ENCODE measurements at places on chromosomes 7 and 10.

GRCh38 chr7:112147793-112148361, 58.3 kb downstream of the DOCK4 start:
- DNase-seq = no peak

DNA sequence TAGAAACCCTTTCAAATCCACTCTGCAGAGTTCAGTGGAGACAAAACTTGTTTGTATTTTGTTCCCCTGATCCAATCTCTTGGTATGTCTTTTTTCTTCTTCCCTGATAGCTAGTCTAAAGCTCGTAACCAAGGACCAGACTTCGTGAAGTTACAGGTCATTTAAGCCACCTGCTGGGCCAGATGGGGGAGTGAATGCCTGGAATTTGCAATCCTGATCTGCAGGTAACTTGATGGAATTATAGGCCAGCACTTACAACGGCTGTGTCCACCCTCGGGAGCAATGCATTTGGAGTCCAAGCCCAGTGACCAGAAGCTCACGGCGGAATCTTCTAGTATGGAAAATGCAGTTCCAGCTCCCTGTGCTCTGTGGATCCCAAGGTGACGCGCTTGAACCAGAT, 566.9 kb downstream of the TCERG1L start:
- no peak for DNase-seq

DNA sequence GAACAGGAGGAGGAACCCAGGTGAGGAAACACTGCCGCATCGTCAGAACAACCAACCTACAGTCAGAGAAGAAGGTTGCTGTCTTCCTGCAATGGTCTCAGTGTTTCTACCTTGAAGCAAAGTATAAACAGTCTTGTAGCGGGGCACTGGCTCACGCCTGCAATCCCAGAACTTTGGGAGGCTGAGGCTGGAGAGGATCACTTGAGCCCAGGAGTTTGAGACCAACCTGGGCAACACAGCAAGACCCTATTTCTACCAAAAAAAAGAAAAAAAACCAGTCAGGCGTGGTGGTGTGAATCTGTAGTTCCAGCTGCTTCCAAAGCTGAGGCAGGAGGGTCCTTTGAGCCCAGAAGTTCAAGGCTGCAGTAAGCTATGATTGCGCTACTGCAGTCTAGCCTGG, 23.4 kb downstream of the SNX8 start:
- no peak for DNase-seq

- no peak for DNase-seq
Observed at GRCh38 chr7:116230191-116231005, 20.1 kb downstream of the TES start.

DNA sequence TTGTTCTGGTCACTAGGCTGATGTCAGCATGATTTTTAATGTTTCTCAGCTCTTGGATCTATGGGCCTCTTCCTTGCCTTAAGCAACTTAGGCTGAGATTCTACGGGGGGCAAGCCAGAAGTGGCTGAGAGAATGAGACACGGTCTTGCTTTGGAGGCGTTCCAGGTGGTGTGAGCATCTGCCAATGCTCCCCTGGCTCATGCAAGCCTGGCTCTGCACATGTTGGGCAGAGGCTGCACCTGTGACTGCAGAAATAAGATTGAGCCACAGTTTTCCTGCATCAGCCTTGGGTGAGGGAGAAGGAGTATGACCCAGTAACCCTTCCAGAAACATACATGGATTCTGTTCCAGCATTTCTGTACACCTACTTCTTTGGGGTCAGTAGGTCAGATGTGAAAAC, 41.9 kb downstream of the C10orf120 start:
- no peak for DNase-seq

Data from iris pigment epithelial cell (primary cell).